ENCODE measurements at places on chromosomes 7 and 10.

DNA sequence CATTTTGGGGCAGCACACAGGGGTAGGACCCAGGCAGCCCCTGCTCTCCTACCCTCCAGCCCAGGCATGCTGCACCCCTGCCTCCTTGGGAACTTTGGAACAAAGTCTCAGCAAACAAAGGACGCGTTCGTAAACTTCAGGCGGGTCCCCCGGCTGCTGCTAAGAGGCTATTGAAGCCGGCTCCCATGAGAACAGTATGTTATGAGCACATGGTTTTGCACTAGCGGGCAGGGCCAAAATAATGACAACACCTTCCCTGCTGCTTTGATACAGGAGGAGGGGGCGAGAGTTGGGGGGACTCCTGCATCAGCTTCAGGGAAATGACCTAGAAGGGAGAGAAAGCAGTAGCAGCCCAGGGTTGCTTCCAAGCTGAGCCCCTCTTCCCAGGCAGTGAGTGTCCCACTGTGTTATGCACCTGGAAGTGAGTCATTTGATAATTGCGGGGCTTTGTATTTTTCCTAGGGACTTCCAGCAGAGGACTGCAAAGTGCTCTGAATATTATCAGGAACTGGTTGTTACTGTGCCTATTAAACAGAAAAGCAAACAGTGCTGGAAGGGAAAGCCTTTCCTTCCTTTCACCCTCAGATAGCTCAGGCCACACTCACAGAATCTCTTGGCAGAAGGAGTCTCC is 6.9 kb downstream of the ITPRIP start:
- DNase-seq: no peak

DNA sequence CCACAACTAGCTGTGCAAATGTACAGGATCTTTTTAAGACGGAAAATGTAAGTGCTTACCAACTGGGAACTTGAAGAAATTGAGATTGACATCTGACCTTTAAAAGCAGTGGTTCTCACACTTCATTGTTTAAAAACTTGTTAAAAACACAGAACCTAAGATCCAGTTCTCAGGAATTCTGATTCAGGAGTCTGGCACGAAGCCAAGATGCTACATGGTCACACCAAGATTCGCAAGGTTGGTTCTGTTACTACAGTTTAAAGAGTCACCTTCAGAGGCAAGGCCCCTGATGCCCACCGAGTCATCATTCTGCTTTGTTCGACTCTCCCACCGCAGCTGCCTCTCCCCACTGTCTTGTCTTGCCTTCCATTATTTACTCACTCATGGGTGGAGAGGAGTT is 113.3 kb downstream of the GLI3 start:
- no peak for DNase-seq

DNA sequence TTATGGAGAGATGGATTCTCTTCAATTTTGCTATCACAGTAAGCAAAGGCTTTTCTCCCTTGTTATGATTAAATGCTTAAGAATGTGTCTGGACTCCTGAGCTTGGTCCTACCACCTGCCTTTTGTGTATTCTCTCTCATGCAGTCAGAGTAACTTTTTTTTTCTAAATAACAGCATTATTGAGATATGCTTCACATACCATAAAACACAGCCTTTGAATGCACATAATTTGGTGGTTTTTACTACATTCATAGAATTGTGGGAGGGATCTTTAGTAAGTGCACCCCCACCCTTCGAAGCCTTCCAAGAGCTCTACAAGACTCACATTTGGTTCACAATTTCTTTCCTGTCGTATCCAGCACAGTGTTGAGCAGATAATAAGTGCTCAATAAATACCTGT is 175.5 kb downstream of the ADAM12 start:
- no peak for DNase-seq

DNA sequence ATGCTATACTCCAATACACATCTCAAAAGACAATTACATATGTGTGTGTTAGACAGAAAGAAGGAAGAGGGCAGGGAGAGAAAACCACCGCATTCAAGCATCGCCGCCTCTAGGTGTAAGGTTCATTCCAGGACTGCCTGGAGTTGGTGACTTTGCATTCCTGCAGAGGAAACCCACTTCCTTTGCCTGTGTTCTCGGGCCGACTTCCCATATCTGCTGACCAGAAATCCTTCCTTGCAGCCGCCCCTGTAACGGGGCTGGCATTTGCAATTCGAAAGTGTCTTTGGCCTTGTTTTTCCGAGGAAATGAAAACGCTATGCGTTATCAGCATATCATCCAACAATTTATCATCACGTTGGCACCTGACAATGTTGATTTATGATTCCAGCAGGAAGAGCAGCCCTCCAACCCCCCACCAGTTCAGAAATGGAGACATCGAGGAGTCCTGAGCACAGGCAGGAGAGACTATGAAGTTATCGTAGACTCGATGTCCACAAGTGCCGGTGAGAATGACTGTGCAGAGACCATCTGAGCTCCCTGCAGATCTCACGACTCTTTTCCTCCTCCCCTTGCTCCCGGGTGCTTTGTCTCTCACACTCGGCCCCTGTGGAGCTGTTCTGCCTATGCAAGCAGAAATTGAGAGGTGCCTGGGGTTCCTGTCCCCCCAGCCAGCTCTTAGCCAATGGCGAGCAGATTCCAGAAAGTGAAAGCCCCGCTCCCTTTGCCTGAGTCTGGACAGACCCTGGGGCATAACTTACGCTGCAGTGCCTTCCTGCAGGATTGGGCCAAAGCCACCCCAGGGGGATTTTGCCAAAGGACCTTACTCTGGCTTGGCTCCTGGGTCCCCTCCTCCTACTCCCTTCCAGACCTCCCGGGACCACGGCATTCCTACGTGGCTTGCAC is 68.9 kb upstream of the FOXK1 start:
- no peak for DNase-seq

DNA sequence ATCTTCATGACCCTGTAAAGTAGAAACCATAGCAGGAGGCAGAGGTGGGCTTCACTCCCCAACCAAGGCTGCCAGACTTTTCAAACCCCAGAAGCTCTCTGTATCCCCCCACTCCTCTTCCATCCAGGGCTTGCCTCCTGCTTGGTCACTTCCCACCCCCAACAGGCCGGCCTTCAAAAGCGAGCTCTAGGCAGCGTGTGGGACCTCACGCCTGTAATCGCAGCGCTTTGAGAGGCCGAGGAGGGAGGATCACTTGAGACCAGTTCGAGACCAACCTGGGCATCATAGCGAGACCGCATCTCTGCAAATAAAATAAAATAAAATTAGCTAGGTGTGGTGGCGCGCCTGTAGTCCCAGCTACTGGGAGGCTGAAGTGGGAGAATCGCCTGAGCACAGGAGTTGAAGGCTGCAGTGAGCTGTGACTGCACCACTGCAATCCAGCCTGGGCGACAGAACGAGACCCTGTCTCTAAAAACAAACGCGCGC is 743 bp upstream of the POR start:
- DNase-seq: no peak

DNA sequence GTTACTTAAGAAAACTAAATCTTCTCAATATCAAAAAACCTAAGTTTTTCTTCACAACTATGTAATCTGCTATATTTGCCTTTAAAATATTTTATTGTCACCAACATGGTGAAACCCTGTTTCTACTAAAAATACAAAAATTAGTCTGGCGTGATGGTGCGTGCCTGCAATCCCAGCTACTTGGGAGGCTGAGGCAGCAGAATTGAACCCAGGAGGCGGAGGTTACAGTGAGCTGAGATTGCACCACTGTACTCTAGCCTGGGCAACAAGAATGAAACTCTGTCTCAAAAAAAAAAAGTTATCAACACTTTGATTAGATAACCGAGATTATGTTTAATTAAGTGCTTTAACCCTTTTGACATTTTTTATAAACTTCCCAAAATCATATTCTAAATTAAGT is 28.3 kb upstream of the CLDN4 start:
- no peak for DNase-seq

- no peak for DNase-seq
Measured at GRCh38 chr10:115045499-115045898, 47.7 kb upstream of the ATRNL1 start.

DNA sequence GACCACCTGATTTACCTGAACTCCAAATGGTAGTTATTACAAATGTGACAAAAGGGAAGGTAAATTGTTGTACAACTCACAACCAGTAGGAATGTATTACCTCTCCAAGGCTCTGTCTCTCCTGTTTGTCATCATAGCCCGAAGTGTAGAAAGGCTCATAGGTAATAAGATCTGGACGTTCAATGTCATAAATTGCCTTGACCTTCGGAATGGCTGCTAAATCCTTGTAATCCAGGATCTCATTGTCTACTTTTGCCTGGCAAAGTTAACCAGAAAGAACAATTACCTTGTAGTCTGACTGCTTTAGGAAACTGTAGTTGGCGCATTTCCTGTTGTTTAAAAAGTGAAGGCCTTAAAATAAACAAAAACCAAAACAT is 68.6 kb upstream of the AFAP1L2 start:
- no peak for DNase-seq

DNA sequence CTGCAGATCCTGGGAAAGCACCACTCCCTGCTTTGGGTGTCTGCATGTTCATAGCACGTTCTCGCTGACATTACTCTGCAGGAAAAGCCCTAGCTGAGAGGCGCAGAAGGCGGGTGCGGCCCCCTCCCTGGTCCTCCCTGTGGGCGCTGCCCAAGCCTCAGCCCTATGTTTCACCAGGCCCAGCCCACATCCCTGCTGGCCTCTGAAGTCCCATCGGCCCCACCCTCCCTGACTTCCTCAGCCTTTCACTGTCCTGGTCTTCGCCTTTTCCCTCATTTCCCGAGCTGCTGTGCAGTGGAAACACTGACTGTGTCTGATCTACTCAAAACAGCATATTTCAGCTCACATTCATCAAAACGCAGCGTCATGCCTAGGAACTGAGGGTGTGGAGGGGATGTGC is 36.3 kb upstream of the DIP2C start:
- DNase-seq: no peak

- DNase-seq: no peak
Measured at GRCh38 chr7:47521011-47521795, 60.7 kb downstream of the TNS3 start.

- no peak for DNase-seq
Measured at GRCh38 chr7:140041659-140042385, 20.9 kb downstream of the PARP12 start.

DNA sequence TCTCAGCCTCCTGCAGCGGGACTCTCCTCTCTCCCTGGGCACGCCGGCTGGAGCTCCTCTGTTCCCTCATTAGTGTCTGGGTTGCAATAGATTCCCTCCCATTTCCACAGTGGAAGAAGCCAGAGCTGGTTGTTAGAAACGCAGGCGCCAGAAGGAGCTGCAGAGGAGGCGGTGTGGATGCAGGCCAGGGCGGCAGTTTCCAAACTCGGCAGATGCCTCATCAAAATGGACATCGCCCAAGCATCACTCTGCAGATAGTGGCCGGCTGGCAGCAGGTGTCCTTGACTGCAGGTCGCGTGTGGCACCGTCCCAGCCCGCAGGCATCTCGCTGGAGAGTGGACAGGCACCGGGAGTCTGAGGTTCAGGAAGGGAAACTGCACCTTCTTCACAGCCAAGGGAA is 201.8 kb downstream of the TCERG1L start:
- DNase-seq: no peak

DNA sequence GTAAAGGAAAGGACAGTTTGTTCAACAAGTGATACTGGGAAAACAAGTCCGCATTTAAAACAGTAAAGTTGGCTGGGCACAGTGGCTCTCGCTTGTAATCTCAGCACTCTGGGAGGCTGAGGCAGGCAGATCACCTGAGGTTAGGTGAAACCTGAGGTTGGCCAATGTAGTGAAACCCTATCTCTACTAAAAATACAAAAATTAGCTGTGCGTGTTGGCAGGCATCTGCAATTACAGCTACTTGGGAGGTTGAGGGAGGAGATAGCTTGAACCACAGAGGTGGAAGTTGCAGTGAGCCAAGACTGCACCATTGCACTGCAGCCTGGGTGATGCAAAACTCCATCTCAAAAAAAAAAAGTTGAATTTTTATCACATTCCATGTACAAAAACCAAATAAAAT is 35.7 kb downstream of the ZNF92 start:
- no peak for DNase-seq

DNA sequence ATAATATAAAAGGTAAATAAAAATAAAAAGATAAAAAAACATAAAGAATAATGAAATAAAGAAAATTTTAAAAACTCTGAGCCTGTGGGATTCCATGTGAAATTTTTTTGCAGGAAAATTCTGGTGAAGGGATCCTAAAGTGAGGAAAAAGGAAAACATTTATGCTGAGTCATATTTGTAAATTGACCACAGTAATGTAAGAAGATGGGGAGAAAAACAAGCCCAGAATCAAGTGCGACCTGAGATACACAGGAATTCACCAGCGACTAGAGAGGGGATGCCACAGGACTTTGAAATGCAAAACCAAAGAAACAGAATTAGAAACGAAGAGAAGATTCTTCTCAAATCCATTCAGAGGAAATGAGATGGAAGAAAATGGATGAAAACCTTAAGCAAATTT is 133.8 kb upstream of the PFKP start:
- DNase-seq: no peak

DNA sequence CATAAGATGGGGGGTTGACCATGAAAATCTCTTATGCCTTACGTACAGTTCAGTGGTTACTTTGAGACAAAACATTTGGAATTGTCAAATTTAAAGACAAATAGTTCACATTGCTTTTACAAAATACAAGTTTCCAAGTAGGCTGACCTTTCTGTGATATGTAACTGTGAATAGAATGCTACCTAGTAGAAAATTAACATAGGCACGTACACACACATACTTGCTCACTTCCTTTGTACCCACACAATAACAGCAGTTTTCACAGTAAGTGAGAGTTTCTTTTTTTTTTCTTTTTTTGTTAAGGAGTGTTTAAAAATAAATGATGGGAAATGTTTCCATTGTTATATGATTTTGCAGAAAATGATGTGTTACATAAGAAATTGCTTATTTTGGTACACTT is 53.3 kb upstream of the SP8 start:
- DNase-seq: no peak

GRCh38 chr7:3960050-3960763 is 659.2 kb downstream of the SDK1 start:
- no peak for DNase-seq

DNA sequence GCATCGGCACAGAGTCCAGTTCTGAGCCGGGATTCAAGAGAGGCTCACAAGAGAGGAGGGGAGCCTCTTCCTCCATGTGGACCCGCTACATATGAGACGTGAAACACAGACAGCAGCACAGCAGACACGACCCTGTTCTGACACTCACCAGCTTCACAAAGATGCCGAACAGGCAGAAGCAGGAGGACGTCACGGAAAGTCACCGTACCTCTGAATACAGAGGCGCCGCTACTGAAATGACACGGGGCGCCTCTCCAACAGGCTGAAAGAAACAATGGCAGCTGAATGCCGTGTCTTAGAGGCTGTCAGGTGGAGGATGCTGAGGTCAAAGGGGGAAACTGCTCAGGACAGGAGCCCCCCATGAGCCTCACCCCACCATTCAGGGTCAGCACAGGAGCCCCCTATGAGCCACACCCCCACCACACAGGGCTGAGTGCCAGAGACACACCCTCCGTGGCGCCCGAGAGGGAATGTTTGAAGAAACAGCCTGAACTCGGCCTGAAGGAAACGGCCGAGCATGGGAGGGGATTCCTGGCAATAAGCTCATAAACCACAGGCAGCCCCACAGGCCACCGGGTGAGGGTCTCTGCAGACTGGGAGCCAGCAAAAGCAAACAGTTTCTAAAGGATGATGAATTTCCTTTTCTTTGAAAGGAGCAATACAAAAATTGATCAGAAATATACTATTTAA is 510.3 kb downstream of the PTPRN2 start:
- DNase-seq: no peak

All from stimulated activated CD4-positive, alpha-beta T cell treated with anti-CD3 and anti-CD28 coated beads, Interleukin-2, amount 100 ng/mL, for 48 hours (primary cell).